Activated CD4-positive, alpha-beta T cell treated with anti-CD3 and anti-CD28 coated beads, Interleukin-2, amount 10 ng/mL, durations not matched to agents 24 days and 14 days (primary cell): ENCODE measurements at places on chromosomes 16 and 17. TPM values are rescaled to one million over a fixed set of nuclear protein-coding genes. Genes with fewer than 3 reads are reported as not detected.

The CCR7 gene
- total RNA-seq = 217 and 220 TPM in 2 replicates

The KRTAP4-3 gene
- total RNA-seq = not detected in 2 replicates

The TBC1D3C gene
- total RNA-seq = not detected in 2 replicates

The LRRC46 gene
- 0.33 and 0.44 TPM in 2 replicates for total RNA-seq

The PRRT2 gene
- 1.6 and 1.7 TPM in 2 replicates for total RNA-seq

The NOS2 gene
- 0.05 TPM in 1 of 2 replicates, not detected in the other for total RNA-seq

The NPTX1 gene
- 30.4 and 31.6 TPM in 2 replicates for total RNA-seq

The FAM20A gene
- not detected in 2 replicates for total RNA-seq
